ENCODE measurements at places on chromosomes 2 and 18.

DNA sequence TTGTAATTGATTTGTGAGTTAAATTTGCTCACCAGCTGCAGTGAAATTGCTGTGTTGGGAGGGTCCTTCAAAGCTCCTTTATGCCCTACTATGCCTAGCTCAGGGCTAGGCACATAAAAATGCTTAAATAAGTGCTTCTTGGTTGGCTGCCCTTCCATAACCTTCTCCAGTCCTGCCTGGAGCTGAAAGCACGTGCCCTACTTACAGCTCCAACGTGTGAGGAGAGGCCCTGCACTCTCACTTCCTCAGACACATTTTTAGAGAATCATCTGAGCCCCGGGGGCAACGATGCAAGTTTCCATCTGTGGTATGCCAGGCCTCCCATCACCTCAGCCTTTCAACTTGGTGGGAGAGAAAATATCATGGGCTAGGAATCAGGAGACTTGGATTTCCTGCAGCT lies 202.7 kb downstream of the BCL11A start:
- no peak for DNase-seq
- no peak overlapping the region for H3K27ac ChIP-seq
- no peak overlapping the region for H3K4me3 ChIP-seq
- H3K27me3 ChIP-seq, result peaks cover 50% of the 10 kb centered on the region

GRCh38 chr2:169738566-169739229 lies 5.1 kb downstream of the KLHL23 start:
- no peak for DNase-seq
- H3K27me3 ChIP-seq, result no peaks in the 10 kb centered on the region
- no peak overlapping the region for H3K4me3 ChIP-seq
- peaks cover 34% of the 10 kb centered on the region for H3K4me1 ChIP-seq

GRCh38 chr2:26645762-26646161 lies 4.6 kb upstream of the CIB4 start:
- H3K27ac ChIP-seq, result no peak overlapping the region
- peaks cover 84% of the 10 kb centered on the region for H3K27me3 ChIP-seq
- H3K36me3 ChIP-seq, result no peaks in the 10 kb centered on the region
- no peak overlapping the region for H3K4me3 ChIP-seq
- DNase-seq, result no peak
- peaks cover 8% of the 10 kb centered on the region for H3K4me1 ChIP-seq

DNA sequence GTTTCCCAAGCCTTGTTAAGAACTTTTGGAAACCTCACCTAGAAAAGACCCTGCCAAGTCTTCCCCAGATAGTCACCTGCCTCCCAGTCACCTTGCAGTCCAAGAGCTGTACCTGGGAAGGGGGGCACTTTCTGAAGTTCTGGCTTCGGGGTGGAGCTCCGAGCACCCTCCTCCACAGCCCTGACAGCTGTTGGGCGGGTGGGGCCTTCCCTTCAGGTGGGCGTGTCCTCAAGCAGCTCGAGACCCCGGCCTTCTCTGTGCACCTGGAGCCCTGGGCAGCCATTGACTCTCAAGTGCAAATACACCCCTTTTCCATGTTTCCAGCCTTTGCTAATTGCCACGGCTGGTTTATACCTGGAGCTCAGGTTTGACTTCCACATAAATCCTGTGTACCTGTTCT lies 37.0 kb upstream of the IGFBP5 start:
- H3K4me1 ChIP-seq, result no peaks in the 10 kb centered on the region
- DNase-seq, result no peak
- H3K36me3 ChIP-seq, result no peaks in the 10 kb centered on the region
- peaks cover 68% of the 10 kb centered on the region for H3K27me3 ChIP-seq
- no peak overlapping the region for H3K4me3 ChIP-seq
- no peak overlapping the region for H3K27ac ChIP-seq

DNA sequence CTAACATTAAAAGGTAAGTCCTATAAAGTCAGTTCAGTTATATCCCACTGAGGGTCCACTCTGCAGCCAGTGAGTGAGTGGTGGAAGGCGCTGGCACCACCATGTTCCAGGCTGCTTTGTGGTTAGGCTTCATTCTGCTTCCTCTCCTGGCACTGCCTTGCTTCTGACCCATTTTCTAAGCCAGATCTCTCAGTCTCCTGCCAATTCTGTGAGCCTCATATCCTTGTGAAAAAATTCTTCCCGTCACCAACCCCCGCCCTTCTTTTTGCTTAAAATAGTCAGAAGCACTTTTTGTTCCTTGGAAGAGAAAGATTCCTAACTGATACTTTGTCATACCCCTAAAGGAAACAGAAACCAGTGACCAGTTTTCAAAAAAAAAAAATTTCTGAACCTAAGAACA lies 139.8 kb upstream of the NCK2 start:
- no peaks in the 10 kb centered on the region for H3K36me3 ChIP-seq

Measured in Calu3 (cell line).